ENCODE measurements at places on chromosomes 4 and X. TPM values are rescaled to one million over a fixed set of nuclear protein-coding genes. Genes with fewer than 3 reads are reported as not detected.

Gene NLRP2B
- not detected for total RNA-seq

- DNase-seq = no peak
Measured at GRCh38 chr4:168551945-168552695, 55.3 kb downstream of the PALLD start.

- DNase-seq = no peak
Measured at GRCh38 chrX:130529531-130529930, 127.7 kb downstream of the RBMX2 start.

GRCh38 chr4:52982255-52982945 is 120.3 kb downstream of the RASL11B start:
- no peak for DNase-seq

Gene TNIP2
- 39.7 TPM for total RNA-seq

- no peak for DNase-seq
Measured at GRCh38 chrX:50375481-50376267, 95.0 kb downstream of the DGKK start.

- DNase-seq = no peak
Measured at GRCh38 chr4:89860971-89861370, 24.0 kb upstream of the SNCA start.
